Esophagus squamous epithelium (tissue), 5 donors: ENCODE measurements at places on chromosomes 7 and 10.

GRCh38 chr7:50818324-50818723, 35.6 kb upstream of the GRB10 start:
- DNase-seq = no peak

DNA sequence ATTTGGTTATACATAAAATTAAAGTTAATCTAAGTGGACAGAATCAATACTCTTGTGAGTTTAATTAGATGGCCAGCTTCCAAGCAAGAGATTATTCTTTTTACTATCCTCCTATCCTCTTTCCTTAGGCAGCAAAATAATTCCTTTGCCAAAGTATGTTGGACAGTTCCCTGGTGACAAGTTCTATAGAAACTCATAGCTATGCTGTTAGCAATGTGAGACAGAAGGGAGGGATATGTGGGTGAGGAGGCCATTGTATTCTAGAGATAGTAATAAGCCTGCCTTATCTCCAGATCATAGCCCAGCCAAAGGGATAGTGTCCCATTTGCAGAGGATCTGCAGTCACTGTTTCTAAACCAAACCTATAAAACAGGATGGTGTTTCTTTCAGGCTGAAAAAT, 181.6 kb upstream of the HDAC9 start:
- DNase-seq = no peak

- DNase-seq = no peak
Observed at GRCh38 chr7:77413861-77414424, 2.2 kb downstream of the GSAP start.

- DNase-seq = no peak
Observed at GRCh38 chr7:1284743-1285458, 52.2 kb downstream of the UNCX start.

DNA sequence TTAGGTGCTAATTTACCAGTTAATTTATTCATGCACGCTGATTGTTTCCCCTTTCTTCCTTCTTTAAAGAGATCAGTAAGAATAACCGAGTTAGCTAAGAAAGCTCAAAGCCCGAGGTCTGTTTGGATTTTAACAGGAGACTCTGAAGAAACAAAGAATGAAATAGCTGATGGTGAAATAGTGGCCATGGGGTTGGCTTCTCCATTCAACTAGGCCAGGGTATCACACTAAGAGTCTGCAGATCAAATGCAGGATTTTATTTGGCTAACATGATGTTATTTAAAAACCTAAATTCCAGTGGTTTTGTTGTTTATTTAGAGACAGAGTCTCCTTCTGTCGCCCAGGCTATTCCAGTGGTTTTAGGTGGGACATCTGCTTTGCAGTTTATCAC, 65.2 kb upstream of the SYPL1 start:
- no peak for DNase-seq

- DNase-seq = no peak
Observed at GRCh38 chr10:44281089-44281613, 103.7 kb downstream of the CXCL12 start.

DNA sequence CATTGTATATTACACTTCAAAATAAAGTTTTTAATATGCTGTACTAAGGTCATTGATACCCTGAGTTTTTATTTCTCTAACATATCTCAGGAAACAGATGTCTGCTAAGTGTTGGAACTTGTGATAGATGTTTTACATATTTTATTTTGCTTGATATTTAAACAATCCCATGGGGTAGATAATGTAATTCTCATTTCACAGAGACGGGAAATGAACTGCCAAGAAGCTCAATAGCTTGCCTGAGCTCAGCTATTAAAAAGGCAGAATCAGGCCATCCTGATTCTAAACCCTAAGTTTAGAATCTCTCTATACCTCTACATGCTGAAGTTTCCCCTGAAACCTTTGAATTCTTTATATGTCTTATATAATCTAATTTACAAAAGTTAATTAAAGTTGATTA, 126.3 kb downstream of the LRRC18 start:
- DNase-seq = no peak

DNA sequence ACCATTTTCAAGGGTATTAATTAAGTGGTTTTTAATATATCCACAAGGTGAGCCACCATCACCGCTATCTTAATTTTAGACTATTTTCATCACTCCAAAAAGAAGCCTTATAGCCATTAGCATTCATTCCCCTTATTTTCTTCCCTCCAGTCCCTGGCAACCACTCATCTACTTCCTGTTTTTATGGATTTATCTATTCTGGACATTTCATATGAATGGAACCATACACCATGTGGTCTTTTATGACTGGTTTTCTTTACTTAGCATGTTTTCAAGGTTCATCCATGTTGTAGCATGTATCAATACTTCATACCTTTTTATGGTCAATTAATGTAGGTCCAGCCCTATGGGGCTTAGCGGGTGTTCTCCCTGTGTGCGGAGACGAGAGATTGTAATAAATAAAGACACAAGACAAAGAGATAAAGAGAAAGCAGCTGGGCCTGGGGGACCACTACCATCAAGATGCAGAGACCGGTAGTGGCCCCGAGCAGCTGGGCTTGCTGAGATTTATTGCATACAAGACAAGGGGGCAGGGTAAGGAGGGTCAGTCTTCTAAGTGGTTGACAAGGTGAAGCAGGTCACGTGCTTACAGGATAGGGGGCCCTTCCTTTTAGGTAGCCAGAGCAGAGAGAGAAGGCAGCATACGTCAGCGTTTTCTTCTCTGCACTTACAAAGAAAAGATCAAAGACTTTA, 14.6 kb downstream of the WBP1L start:
- no peak for DNase-seq

DNA sequence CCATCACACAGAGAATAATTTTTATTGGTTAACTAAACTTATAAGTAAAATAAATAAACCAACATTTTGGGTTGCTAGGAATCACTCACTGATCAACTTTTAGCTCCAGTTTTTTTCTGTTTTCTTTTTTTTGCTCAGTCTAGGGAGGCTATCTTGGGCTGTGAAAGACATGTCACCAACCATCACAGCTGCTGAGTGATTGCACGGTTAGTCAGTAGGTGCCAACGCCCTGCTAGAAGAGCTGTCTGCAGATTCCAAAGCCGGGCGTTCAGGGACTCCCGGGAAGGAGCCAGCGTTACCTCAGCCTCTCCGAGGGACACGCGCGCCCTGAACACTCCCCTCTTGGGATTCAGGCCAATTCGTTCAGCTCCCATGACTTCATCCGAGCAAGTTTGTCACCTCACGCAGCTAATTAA, 604 bp upstream of the STAM start:
- no peak for DNase-seq

DNA sequence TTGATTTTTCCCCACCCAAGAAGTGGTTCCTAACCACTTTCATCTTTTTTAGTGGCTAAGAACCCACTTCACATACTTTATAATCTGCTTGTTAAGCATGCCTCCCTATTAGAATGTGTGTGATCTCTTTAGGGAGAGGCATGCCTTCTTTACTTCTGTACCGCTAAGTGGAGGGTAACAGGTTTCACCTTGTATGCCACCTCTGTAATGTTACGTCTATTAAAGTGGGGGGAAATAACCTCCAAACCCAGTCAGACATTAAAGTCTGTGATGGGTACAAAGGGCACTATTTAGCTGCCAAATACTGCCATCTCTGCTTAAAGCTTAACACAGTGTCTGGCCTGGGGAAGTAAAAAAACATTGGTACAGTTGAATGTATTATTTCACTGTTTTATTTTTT, 51.9 kb downstream of the EPC1 start:
- no peak for DNase-seq

DNA sequence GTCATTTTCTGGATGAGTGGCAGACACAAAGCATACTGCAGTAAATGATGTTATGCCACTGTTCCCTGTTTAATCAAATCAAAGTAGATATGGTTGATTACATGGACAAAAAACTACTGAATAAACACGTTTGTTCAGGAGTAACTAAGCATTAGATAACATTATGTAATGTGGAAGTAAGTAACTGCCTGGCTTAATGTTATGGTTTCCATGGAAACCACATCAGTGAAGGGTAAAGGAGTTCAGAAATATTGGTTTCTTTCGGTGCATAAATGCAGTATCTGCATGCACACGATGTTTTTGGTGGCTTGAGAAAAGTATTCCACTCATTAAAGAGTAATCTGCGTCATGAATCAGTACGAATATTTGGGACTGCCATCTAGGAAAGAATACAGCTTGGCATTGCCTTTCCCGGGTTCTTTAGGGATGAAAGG, 131.3 kb upstream of the PRKCQ start:
- DNase-seq = no peak

DNA sequence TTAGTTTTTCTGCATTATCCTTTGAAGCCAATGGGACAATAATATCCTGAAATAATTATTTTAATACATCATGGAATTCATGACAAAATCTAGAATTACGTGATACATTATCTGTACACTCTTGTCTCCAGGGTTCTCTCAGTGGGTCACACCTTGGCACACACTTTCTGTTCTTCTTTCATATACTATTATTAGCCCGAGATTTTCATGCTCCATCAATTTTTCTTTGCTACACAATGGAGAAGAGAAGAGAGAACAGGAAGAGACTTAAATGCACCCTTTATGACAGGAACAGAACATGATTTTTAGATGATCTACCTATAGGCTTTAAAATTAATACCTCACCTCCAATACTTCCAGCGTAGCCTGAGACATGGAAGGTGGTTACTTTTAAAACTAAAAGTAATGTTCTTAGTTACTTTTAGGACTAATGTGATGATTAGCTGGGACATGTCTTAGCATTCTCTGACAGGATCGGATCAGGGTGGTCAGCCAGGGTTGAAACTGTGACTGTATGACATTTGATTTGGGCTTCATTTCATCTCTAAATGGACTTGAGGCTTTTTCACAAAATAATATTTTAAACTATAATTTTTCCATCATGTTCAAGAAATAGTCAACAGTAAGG, 148.2 kb upstream of the WNT16 start:
- DNase-seq = no peak

DNA sequence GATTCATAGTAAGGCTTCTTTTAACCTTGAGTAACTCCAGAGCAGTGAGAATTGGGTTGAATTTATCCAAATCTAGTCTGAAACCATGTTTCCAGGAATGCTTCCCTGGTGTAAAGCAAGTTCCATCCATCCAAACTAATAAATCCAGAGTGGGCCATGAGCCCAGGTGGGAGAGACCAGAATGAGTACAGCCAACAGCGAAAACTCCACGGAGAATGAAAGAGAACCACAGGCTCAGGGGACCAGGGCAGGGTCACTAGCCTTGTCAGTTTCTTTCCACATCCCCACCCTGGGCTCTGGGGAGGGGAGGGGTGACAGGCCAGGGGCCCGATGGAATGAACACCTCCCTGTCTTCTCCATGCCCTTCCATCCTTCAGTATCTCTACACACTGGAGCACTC, 180.1 kb downstream of the NEURL1 start:
- DNase-seq = no peak

GRCh38 chr10:63192826-63193225, 59.7 kb downstream of the NRBF2 start:
- no peak for DNase-seq

DNA sequence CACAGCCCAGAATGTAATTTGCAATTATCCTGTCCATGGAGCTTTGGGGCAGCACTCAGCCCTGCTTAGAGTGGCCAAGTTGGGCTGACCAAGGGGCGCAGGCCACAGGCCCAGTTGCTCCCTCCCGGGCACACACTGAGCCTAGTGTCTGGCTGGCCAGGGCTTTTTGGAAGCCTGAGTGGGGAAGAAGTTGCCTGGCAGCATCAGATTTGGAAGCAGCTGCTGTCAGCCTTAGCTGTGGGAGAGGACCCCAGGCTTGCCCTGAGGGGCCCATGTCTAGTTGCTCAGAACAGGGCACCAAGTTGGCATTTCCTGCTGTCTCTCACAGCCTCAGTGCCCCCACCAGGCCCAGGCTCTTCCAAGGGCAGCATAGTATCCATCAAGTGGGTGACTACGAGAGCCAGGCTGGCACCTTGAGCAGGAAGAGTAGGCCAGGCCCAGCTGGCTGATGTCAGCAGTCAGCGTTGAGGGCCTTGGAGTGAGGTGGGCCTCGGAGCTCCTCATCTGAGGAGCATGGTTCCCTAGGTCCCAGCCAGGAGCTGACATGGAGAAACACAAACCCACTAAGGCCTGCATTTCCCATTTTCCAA, 14.4 kb downstream of the ANTXRL start:
- no peak for DNase-seq

- DNase-seq = no peak
Observed at GRCh38 chr10:33463011-33463410, 128.5 kb upstream of the NRP1 start.

DNA sequence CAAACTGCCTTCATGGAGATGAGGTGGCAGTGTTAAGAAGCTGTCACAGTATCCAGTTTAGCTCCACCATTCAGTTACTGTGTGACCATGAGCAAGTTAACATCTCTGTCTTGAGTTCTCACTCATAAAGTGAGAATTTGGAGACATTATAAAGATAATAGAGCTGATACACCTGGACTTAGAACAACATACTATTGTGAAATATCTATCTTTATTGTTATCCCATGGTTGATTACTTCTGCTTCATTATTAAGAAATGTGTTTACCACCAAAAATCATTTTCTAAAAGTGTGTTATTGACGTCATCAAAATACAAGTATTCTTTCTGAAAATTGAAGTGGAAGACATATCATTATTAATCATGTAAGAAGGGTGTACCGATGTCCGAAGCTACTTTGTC, 166.9 kb downstream of the SEMA3A start:
- no peak for DNase-seq

DNA sequence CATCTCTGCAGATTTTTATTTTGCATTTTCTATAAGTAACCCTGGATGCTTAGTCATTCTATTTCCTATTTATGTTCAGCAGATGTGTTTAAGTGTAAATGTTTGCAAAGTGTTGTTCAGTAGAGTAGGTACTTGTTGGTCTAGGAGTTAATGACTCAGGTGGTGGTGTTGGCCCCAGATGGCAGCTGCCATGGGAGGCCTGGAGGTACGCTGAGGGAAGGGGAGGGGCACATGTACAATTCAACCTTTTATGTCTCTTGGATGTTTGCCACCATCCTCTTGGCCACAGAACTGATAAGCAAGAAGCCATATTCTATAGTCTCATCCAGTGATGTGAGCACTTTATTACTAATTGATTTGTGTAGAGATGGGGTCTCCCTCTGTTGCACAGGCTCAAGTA, 68.1 kb upstream of the SLC39A12 start:
- DNase-seq = no peak

DNA sequence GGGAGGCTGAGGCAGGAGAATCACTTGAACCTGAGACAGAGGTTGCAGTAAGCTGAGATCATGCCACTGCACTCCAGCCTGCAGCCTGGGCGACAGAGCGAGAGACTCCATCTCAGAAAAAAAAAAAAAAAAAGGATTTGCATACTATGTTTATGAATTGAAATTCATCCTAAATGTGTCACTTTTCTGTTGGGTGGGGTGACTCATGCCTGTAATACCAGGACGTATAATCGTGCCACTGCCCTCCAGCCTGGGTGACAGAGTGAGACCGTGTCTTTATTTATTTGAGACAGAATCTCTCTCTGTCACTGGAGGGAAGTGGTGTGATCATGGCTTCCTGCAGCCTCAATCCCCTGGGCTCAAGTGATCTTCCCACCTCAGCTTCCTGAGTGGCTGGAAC, 5.8 kb downstream of the ZNF212 start:
- DNase-seq = no peak

DNA sequence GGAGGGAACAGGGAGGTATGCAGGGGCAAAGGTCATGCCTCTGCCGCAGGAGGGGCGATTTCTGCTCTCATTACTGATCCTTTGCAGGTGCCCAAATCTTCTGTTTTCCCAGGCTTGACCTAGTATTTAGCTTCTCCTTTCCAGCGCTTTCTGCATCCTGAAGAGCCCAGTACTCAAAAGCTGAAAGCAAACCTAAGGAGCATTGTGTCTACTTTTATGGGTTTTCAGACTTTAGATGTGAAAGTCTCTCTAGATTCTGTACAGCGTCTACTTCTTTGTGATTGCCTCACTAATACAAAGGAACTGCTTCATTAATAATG, 560 bp downstream of the GBF1 start:
- no peak for DNase-seq
